ENCODE measurements at places on chromosomes 3 and 15.

DNA sequence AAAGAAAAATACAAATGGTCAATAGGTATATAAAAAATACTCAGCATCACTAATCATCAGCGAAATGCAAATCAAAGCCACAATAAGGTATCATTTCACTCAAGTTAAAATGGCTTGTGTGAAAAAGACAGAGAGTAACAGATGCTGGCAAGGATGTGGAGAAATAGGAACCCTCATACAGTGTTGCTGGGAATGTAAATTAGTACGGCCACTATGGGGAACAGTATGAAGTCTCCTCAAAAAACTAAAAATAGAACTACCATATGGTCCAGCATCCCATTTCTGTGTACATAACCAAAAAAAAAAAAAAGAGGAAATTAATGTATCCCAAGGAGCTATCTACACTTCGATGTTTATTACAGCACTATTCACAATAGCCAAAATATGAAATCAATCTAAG lies 98.1 kb upstream of the TGFBR2 start:
- no peak for DNase-seq

DNA sequence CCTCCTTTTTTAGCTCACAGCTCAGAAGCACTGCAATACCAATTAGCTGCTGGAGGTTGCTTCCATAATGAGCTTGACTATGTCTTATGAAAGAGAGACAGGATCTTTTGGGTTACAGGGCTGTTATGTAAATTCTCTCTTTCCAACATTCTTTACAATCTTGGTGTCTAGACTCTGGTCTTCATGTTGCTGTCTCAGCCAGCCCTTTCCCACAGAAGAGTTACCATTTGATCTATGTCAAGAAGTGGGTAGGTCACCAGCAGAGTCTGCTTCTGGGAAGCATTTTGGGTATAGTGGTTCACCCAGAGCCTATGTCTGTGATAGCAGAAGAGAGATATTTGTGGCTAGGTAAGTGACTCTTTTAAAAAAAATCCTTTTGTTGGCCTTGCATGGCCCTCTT lies 234.5 kb downstream of the SATB1 start:
- DNase-seq, result no peak

DNA sequence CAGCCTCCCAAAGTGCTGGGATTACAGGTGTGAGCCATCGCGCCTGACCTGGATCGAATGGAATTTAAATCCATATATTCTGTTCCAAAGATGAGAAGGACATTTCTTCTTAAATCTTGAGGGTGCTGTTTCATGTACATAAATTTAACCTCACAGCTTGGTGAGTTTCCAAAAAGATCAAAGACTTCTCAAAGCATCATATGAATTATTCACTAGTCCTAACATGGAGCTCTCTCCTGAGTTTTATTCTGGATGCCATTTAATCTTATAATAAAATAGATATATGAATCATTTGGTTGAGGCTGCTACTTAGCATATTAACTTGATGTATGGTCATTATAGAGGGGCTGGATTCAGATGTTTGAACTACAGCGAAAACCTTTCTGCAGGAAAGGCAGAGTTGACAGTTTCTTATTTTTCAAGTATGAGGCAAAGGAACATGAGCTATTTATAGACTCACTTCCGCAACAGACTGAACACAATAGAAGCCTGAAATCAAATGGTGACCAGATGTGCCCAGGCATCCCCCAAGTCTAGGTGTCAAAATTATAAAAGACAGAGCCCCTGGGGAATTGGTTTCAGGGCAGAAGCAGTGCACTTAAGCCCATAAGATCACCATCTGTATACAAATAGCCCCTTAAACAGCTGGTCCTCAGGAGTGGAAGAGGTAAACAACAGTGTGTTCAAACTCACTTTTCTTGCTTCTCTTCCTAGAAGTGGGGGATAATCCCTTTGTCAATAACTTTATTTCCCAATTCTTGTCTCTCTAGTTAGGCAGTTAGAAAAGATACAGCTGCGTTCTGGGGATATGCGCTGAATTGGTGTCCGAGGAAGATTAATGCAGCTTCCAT lies 29.7 kb downstream of the STARD9 start:
- DNase-seq, result no peak

- DNase-seq, result no peak
Observed at GRCh38 chr3:18135060-18135814, 289.9 kb downstream of the SATB1 start.

GRCh38 chr3:14363991-14364390 lies 38.4 kb upstream of the SLC6A6 start:
- DNase-seq, result no peak

GRCh38 chr15:72925661-72926060 lies 126.6 kb upstream of the NEO1 start:
- DNase-seq, result no peak

DNA sequence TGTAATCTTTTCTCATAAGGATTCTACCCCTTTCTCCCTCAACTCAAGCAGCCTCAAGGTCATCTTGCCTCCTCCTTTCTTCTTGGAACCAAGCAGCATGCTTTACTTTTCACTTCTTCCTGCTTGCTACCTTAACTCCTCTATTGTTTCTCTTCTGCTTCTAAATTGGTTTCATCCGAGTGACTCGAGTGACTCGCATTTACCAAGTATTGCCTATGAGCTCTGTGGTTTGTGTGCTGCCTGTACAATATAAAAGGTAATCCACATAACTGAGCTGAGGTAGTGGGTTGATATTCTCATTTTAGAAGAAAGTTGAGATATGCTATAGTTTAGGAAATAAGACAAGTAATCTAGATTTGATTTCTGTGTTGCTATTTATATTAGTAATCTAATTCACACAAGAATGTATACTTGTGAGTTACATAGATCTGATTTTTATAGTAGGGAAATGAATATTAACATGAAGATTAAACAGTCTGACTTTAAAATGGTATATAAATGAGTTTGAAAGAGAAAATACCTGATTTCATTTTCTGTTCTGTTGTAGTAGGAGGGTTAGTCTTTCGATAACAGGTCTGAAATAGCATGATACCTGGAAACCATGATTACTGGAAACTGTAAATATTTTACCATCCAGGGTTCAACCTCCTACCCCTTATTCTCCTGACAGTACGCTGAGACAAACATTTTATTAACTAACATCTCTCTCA lies 5.5 kb downstream of the HHLA2 start:
- DNase-seq, result no peak

DNA sequence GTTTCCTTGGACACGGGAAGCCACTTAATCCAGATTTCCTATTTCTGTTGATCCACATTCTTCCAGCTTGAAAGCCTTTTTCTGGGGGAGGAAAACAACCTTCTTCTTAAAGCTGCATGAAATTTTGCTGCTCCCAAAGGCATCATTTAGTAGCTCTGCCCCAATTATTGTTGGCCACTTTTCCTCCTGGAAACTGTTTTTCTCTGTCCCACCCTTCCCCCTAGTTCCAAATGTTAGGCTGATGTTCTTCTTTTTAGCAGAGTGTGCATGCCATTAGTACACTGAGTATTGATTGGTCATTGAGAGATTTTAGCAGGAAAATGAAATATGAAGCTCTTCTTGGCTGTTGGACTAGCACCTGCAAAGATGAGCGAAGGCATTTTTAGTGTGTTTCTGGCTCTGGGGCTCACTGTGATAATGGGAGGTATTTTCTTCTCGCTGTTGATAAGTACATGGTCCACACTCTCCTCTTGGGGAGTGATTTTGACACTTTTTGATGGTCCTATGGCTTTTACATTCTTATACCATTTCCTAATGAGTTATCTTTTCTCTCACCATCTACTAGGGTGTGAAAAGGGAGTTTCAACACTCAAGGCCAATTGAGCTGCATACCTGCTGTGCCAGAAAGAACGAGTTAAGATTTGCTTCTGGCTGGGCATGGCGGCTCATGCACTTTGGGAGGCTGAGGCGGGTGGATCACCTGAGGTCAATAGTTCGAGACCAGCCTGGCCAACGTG lies 200.5 kb downstream of the PTPRG start:
- no peak for DNase-seq
